ENCODE measurements at places on chromosomes 4 and X.

DNA sequence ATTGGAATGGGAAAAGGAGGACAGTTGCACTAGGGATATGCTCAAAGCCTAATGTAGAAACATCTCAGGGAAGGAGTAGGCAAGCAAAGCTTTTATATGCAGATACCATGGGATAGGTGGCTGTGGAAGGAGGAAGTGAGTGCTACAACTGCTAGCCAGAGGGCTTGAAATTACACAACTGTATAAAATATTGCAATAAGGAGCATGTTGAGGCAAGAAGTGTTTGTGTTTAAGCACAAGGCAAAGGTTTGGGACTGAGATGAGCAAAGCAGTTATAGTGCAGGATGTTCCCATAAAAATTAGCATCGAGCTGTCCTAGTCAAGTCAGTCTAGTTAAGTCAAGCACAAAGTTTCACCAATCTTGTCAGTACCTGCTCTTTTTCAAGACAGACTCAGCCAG lies 35.6 kb upstream of the DCAF8L1 start:
- DNase-seq, result no peak

- DNase-seq, result no peak
Measured at GRCh38 chrX:34927866-34928265, 14.7 kb upstream of the FAM47B start.

DNA sequence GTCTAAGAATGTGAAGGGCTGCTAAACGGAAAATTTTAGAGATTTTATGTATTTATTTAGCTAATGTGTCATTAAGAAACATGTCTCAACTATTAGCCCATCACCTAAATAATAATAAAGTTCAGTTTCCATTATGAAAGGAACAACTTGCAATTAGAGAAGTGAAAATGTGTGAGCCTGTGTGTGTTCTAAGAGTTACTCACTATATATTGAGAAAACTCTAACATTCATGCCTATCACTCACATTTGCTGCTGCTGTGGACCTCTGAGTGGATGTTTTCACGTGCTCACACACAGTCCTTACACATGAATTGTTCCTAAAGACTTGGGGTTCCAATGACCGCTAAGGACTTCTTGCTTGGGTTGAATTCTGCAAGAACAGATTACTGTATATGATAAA lies 364.0 kb downstream of the TMA16 start:
- DNase-seq, result no peak

GRCh38 chr4:27087306-27088045 lies 226.8 kb downstream of the STIM2 start:
- no peak for DNase-seq

DNA sequence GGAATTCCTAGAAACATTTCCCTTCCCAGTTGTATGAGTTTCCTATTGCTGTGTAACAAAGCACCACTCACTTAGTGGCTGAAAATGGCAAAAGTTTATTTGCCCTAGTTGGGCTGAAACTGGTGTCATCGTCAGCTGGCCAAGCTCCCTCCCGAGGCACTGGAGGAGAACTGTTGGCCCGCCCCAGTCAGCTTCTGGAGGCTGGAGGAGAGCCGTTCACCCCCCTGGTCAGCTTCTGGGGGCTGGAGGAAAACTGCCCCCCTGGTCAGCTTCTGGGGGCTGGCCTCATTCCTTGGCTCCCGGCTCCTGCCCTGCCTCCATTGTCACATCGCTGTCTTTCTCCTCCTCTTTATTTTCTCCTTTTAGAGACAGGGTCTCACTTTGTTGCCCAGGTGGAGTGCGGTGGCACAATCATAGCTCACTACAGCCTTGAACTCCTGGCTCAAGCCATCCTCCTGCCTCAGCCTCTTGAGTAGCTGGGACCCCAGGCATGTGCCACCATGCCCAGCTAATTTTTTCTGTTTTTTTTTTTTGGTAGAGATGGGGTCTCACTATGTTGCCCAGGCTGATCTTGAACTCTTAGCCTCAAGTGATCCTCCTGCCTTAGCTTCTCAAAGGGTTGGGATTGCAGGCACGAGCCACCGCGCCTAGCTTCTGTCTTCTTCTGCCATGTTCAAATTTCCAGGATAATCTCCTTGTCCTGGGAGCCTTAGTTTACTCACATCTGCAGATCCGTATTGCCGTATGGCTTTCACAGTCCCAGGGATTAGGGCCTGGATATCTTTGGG lies 3.2 kb downstream of the RGS12 start:
- DNase-seq, result no peak

DNA sequence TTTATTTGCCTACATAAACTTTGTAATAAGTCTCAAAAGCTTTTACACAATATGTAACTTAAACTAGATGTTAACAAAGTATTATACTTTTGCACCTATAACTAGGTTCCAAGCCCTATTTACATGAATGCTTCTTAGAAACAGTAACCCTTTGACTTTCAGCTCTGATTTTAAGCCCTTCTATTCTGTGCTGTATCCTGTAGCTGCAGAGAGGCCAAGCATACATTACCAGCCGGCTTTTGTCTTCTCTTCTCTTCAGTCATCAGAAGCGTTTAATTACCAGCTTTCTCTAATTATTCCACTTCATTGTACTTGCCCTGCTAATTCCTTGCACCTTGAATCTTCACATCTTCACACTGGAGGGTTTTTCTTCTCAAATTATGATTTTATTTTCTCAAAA lies 403.1 kb downstream of the PDGFC start:
- DNase-seq, result no peak

DNA sequence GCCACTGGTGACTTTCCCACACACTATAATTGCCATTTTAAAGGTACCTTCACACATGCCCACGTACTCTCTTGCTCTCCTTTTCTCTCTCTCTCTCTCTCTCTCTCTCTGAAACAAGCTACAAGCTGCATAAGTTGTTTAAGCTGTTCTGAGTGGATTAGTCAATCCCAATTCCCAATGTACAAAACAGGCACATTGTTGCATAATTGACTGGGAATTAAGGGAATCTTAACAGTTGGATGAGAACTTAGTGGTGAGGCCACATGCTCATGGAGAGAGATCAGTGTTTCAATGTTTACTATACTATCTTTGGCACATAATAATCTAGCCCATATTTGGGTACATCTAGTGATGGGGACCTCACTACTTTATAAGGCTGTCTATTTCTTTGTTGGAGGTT lies 123.3 kb downstream of the ARHGEF9 start:
- DNase-seq, result no peak

DNA sequence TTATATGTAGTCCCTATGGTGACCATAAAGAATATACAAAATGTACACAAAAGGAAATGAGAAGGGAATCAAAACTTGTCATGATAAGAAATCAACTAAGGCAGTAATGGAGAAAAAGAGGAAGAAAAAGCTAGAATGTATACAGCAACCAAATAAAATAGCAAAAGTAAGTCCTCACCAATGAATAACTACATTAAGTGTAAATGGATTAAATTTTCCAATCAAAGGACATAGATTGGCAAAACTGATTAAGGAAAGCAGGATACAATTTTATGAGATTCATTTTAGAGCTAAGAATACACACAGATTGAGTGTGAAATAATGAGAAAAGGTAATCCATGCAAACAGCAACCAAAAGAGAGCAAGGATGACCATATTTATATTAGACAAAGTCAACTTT lies 157.4 kb downstream of the TET2 start:
- DNase-seq, result no peak

DNA sequence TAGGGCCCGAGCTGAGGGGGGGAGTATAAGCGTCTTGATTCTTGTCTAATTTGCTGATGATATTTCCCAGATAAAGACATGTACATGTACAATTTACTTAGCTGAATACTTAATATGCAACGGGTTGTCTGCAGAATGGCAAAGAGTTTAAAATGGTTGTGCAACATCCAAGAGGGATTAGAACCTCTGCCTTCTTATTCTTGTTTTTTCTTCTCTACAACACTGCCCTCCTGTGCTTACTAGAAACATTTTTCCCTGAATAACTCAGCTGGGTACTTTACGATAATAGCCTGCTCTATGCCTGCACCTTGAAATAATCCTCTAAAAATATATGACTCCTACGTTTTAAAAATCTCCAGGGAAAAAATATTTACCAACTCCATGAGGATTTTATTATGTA lies 41.8 kb downstream of the INTS12 start:
- DNase-seq, result no peak

DNA sequence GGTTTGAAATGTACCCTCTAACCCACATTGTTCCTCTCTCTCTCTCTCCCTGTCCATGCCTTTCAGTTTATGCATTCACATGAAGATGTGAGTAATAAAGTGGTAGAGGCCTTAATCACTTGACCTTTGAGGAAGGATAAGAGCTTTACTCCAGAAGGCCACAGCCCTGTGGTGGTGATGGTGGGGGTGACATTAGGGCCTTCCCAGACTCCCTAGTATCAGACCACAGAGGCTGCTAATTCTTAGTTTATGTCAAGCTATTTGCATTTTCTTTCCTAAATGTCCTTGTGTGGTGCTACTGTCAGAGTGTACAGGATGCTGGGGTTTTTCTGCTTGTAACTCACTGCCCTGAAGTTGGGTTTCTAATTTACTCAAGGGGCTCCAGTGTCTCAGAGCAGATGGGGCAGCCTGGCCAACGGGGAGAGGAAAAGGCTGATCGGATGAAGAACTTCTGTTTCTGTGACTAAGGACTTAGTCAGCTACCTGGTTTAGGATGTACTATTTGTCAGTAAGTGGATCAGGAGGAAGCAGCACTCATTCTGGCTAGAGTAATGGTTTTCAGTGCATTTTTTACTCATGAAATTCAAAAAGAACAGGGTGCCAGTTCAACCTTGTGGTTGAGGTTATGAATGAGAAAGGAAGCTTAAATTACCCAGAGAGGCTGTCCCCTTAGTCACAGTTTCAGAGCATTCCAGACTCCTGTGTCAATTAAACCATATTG lies 509.6 kb upstream of the DIPK2B start:
- peak; percentile 91 for DNase-seq

- no peak for DNase-seq
Measured at GRCh38 chr4:158422546-158422945, 99.1 kb upstream of the RXFP1 start.

DNA sequence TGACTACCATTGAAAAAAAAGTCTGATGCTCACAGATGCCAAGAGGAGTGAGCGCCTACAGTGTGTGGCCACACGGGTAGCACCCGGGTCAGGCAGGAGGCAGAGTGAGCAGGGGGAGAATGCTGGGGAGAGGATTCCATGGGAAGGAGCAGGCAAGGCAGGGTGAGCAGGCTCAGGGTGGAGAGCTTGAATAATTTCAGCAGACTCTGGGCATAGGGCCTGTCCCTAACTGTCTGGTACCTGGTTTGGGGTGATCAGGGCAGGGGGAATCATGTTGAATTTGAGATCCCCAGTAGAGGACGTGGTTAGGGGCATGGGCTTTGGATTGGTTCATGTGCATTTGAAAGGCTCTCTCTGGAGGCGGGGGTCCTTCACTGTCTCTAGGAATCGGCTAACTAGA lies 51.2 kb upstream of the TLR3 start:
- DNase-seq, result no peak

- DNase-seq, result no peak
Measured at GRCh38 chrX:129686422-129686948, 31.7 kb upstream of the APLN start.

DNA sequence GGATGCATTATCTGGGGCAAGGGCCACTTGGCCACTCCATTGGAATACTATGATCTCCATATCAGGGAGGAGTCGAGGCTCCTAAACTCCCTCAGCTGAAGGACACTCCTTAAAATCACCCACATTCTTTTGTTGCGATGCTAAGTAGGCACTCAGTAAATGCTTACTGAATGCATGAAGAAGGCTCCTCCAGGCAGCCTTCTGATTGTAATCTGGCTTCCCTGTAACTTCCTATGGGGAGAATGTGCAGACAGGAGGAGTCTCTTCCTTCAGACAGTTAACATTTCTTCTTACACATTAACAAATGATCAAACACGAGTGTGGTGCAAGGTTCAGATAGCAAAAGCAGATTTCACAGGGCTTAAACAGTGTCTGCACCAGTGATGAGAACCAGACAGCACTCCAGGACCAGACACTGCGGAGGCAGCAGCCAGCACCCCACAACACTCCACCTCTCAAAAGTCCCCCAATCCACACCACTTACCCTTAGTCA lies 21.4 kb upstream of the USO1 start:
- DNase-seq, result no peak

- DNase-seq, result no peak
Measured at GRCh38 chrX:44040406-44040805, 67.2 kb upstream of the NDP start.

DNA sequence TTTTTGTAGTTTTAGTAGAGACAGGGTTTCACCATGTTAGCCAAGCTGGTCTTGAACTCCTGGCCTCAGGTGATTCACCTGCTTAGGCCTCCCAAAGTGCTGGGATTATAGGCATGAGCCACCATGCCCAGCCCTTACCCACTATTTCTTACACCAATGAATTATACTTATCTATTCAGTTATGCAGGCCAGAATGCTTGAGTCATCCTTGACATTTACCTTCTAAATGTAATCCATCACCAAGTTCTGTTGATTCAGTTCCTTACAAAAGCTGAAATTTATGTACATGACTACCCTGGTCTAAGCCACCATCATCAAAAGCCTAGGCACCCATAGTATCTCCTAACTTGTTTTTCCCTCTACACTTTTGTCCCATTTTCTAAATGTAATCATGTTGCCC lies 585.7 kb downstream of the IL15 start:
- DNase-seq, result no peak

GRCh38 chr4:122346036-122346435 lies 32.8 kb upstream of the ADAD1 start:
- DNase-seq, result no peak

DNA sequence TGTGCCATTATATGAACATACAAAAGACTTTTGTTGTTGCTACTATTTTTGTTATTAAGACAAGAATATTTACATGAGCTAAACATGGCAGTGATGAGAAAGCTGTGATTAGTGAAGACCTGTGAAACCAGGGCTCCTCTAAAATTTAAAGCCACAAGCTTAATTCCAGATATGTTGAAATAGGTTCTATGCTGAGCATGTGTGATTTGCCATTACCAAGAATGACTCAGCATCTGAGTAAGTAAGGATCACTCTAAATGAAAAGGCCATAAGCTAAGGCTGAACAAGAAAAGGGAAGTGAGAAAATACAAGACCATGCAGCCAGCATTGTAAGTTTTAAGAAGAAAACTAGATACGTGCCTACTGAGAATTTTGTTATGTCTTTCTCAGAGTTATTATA lies 75.9 kb upstream of the CAMK2D start:
- peak; percentile 72 for DNase-seq

DNA sequence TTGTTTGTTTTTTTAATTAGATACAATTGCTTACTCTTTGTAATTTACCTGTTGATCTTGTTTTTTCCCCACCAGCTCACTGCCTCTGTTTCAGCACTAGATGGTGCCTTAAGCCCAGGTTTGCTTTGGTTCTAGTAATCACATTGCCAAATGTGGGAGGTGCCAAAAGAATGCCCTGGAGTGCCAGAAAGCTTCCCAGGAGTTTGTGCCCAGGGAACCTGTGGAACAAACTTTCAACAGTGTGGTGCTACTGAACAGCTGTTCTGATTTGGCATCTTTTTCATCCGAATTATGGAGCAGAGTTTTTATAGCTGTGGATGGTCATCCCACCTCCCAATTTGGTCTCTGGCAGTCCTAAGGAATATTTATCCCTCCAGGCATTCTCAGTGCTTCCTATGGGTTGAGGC lies 1000.7 kb downstream of the STIM2 start:
- DNase-seq, result no peak

DNA sequence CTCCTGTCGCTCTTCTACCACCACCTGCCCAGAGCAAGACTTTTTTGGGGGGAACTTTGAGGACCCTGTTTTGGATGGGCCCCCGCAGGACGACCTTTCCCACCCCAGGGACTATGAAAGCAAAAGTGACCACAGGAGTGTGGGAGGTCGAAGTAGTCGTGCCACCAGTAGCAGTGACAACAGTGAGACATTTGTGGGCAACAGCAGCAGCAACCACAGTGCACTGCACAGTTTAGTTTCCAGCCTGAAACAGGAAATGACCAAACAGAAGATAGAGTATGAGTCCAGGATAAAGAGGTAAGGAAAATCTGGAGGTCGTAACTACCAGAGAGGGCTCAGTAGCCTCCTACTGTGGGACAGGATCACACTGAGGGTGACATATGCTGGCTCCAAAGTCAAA lies 364.5 kb downstream of the MAPK10 start:
- DNase-seq, result no peak
